ENCODE measurements at places on chromosomes 1 and 21.

DNA sequence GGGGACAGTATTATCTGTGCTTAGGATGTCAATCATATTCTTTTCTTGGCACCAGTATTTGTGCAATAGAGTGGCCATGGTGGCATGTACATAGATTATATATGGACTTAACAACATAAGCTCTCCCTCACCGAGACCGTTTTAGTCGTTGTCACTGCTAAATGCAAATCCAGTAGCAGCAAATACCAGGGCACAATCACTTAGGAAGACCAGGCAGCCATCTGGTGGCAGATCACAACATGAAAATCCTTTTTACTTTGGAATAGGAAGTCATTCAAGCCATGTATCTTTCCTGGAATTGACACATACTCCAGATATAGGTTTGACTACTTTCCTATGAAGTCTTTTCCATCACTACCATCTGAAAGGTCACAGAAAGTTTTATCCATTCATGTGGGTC is 53.2 kb upstream of the C1orf87 start:
- H3K27me3 ChIP-seq = no peaks in the 10 kb centered on the region
- no peak for DNase-seq
- no peaks in the 10 kb centered on the region for H3K36me3 ChIP-seq

DNA sequence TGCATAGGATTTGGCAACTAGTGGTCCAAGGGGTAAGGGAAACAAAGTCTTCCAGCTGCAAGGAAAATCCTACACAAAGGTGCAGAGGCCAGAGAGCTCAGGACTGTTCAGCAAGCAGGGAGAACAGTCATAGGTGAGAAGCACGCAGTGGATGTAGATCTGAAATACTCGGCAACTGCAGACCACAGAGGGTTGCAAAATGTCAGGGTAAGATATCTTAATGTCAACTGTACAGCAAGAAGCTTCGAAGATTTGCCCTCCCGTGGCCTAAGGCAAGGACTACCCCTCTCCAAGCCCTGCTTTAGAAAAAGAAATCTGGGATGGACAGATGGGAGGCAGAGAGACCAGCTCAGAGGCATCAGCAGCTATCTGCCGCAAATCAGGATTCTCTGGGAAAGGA is 153.4 kb upstream of the IRF2BP2 start:
- H3K4me3 ChIP-seq = no peak overlapping the region
- no peak for DNase-seq
- no peaks in the 10 kb centered on the region for H3K36me3 ChIP-seq
- peaks cover 5% of the 10 kb centered on the region for H3K4me1 ChIP-seq
- no peaks in the 10 kb centered on the region for H3K27me3 ChIP-seq

DNA sequence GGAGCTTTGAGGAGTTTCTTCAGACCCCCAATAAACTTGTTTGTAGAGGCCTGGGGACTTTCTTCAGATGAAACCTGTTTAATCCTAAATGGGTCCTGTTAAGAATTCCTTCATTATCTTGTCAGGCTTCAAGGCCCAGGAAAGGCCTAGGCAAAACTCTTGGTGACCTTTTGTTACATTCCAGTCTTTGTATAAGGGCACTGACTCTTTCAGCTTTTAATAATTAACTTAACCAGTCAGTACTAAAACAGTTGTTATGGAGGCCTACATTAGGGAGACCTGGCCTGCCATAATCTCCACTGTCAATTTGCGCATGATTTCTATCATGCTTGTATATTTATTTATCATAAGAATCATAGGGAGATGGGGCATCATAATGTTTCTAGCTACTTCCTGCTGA is 110.2 kb downstream of the FCRL5 start:
- H3K4me3 ChIP-seq = no peak overlapping the region
- H3K27me3 ChIP-seq = no peaks in the 10 kb centered on the region
- H3K27ac ChIP-seq = no peak overlapping the region
- no peaks in the 10 kb centered on the region for H3K36me3 ChIP-seq
- DNase-seq = no peak

DNA sequence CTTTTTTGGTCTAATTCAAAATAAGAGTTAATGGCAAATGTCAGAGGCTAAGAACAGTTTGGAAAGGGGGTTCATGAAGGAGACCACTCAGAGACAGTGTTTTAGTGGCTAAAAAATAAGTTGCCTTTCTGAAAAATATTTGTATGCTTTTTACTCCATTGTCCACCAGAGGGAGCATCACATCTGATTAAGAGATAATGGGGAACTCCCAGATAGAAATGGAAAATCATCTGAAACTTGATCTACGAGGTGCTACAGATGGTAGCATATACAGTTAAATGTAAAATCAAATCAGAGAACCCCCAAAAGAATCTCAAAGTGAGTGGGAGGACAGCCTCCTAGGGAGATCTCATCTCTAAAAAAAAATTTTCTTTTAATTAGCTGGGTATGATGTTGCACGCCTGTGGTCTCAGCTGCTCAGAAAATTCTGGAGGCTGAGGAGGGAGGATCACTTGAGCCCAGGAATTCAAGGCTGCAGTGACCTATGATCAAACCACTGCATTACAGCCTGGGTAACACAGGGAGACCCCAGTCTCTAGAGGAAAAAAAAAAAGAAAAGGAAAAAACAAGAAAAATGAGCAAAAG is 9.7 kb downstream of the SMYD3 start:
- peak; percentile 64 for DNase-seq
- no peak overlapping the region for H3K4me3 ChIP-seq
- no peaks in the 10 kb centered on the region for H3K27me3 ChIP-seq
- no peaks in the 10 kb centered on the region for H3K4me1 ChIP-seq
- H3K36me3 ChIP-seq = no peaks in the 10 kb centered on the region

- no peaks in the 10 kb centered on the region for H3K27me3 ChIP-seq
- H3K27ac ChIP-seq = peak overlapping the region; percentile 92
- no peak for DNase-seq
- H3K4me1 ChIP-seq = peaks cover 10% of the 10 kb centered on the region
- H3K36me3 ChIP-seq = peaks cover 5% of the 10 kb centered on the region
These were observed 1.1 kb downstream of the TXNIP start for GRCh38 chr1:145995148-145995881.

- no peak for DNase-seq
- peaks cover 6% of the 10 kb centered on the region for H3K36me3 ChIP-seq
- H3K27ac ChIP-seq = no peak overlapping the region
- no peaks in the 10 kb centered on the region for H3K27me3 ChIP-seq
- no peaks in the 10 kb centered on the region for H3K4me1 ChIP-seq
- no peak overlapping the region for H3K4me3 ChIP-seq
These were observed 77.9 kb downstream of the GTF2B start for GRCh38 chr1:88813471-88813870.

DNA sequence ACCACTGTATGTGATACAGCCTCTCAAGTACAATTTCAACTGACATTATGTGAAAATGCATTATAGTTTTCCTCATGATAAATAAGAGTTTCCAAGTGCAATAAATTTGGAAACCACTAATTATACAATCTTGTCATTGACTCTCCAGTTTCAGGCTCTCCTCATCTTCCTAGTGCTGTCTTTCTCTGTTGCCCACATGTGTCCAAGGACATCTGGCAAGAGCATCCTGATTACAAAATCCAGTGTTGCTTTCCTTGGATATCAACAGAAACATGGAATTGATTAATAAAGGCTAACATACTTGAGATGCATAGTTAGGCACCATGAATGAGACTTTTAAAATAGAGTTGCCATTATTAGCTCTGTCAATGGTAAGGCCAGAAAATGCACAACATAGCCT is 15.6 kb upstream of the MAP10 start:
- no peaks in the 10 kb centered on the region for H3K4me1 ChIP-seq
- H3K27ac ChIP-seq = no peak overlapping the region
- H3K36me3 ChIP-seq = no peaks in the 10 kb centered on the region
- no peak overlapping the region for H3K4me3 ChIP-seq

- no peaks in the 10 kb centered on the region for H3K36me3 ChIP-seq
- no peak overlapping the region for H3K4me3 ChIP-seq
- no peaks in the 10 kb centered on the region for H3K4me1 ChIP-seq
- no peak for DNase-seq
- H3K27me3 ChIP-seq = no peaks in the 10 kb centered on the region
These were observed 87.2 kb upstream of the MAP1LC3C start for GRCh38 chr1:242086093-242086492.

DNA sequence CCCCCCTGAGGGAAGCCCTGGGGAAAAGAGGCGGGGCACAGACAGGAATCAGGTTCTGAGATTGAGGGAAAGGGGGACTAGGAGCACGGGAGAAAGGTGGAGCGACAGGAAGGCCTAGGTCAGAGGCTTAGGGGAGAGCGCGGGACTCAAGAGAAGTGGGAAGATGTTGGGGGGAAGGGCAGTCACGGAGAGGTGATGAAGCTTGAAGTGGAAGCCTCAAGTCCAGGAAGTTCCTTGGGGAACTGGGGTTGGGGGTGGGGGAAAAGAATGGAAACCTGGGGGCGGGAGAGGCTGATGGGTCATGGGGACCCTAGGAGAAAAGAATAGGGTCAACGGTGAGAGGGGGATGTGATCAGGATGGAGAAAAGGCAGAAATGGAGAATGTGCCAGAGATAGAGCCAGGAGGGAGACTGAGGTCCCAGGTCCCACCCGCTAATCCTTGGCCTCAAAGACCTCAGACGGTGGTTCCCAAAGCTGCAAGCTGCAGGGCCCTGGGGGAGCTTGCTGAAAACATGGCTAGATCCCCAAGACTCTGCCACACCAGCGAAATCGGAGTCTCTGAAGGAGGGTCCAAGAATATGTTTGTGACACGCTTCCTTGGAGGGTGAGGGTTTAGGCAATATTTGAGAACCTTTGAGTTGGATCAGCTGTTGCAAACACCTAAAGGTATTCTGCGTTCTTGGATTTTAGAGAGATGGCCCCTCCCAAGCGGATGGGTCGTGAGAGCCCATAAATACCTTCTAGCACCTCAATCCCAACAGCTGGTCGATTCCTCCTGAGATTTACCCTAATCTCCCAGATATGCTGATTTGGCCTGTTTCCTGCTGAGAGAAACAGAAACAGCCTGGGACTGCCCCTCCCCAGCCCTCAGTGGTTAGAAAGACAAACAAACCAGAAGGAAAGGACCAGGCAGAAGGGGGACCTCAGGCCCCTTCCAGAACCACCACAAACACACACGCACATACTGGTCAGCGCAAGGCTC is 3.6 kb downstream of the C1orf232 start:
- no peak overlapping the region for H3K27ac ChIP-seq
- H3K4me3 ChIP-seq = no peak overlapping the region

DNA sequence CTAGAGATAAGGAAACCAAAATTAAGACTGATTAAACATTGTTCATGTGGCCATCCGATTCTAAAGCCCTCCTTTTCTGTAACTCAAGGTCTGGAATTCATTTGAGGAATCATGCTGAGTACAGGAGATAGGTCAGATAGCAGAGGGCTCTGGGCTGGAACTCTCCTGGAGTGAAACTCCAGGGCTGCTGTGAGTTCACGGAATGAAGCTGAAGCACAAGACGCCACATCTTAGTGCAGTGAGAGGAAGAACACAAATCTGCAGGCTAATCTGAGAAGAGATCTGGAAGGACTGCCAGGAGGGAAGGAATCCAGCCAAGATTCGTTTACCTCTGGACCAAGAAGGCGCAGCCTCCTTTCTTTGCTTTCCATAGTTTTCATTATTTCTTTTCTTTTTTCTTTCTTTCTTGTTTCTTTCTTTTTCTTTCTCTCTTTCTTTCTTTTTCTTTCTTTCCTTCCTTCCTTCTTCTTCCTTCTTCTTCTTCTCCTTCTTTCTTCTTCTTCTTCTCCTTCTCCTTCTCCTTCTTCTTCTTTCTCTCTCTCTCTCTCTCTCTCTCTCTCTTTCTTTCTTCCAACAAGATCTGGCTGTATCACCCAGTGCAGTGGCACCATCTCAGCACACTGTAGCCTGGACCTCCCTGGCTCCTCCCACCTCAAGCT is 74.8 kb upstream of the ATP1B1 start:
- no peak overlapping the region for H3K4me3 ChIP-seq
- H3K36me3 ChIP-seq = no peaks in the 10 kb centered on the region
- no peaks in the 10 kb centered on the region for H3K27me3 ChIP-seq
- no peaks in the 10 kb centered on the region for H3K4me1 ChIP-seq
- no peak overlapping the region for H3K27ac ChIP-seq
- DNase-seq = no peak

GRCh38 chr21:44927587-44928461 is 7.1 kb upstream of the ITGB2 start:
- H3K4me3 ChIP-seq = no peak overlapping the region
- H3K27ac ChIP-seq = no peak overlapping the region

GRCh38 chr1:209421186-209421585 is 162.3 kb upstream of the CAMK1G start:
- H3K27me3 ChIP-seq = no peaks in the 10 kb centered on the region
- no peak for DNase-seq
- H3K36me3 ChIP-seq = no peaks in the 10 kb centered on the region
- H3K27ac ChIP-seq = no peak overlapping the region
- no peak overlapping the region for H3K4me3 ChIP-seq

- no peak overlapping the region for H3K27ac ChIP-seq
- peaks cover 10% of the 10 kb centered on the region for H3K4me1 ChIP-seq
- no peak overlapping the region for H3K4me3 ChIP-seq
- no peak for DNase-seq
These were observed 876 bp upstream of the CATSPERE start for GRCh38 chr1:244460197-244460596.

GRCh38 chr1:156632355-156632754 is 9.6 kb upstream of the BCAN start:
- H3K27ac ChIP-seq = no peak overlapping the region
- H3K4me3 ChIP-seq = no peak overlapping the region
- H3K36me3 ChIP-seq = no peaks in the 10 kb centered on the region
- DNase-seq = no peak

GRCh38 chr1:169100208-169100607 is 6.3 kb upstream of the ATP1B1 start:
- no peak overlapping the region for H3K4me3 ChIP-seq
- no peak overlapping the region for H3K27ac ChIP-seq
- H3K4me1 ChIP-seq = peaks cover 23% of the 10 kb centered on the region

GRCh38 chr1:160710517-160711252 is 937 bp downstream of the CD48 start:
- no peaks in the 10 kb centered on the region for H3K36me3 ChIP-seq
- no peaks in the 10 kb centered on the region for H3K27me3 ChIP-seq
- H3K4me3 ChIP-seq = no peak overlapping the region
- H3K4me1 ChIP-seq = no peaks in the 10 kb centered on the region
- H3K27ac ChIP-seq = no peak overlapping the region

DNA sequence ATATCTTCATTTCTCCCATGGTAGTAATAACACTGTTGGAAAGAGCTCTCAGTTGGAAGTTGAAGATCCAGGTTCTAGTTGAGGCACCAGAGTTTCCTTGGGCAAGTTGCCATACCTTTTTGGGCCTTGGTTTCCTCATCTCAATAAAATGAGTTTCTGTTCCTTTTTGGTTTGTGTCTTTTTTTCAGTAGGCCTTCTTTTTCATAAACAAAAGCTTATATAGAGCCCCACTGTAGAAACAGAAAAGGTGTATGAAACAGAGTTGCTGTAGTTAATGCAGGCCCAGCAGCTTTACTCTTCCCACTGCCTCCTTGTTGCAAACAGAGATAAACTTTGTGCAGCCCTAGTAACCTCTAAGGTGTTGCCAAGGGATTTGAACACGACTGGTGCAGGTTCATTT is 41.7 kb downstream of the WNT4 start:
- no peak overlapping the region for H3K27ac ChIP-seq
- H3K27me3 ChIP-seq = no peaks in the 10 kb centered on the region
- H3K4me1 ChIP-seq = no peaks in the 10 kb centered on the region
- H3K36me3 ChIP-seq = peaks cover 13% of the 10 kb centered on the region
- no peak for DNase-seq

All from spinal cord (tissue), 10 donors.